Urinary bladder (tissue), 4 donors: ENCODE measurements at places on chromosomes 11 and 22.

DNA sequence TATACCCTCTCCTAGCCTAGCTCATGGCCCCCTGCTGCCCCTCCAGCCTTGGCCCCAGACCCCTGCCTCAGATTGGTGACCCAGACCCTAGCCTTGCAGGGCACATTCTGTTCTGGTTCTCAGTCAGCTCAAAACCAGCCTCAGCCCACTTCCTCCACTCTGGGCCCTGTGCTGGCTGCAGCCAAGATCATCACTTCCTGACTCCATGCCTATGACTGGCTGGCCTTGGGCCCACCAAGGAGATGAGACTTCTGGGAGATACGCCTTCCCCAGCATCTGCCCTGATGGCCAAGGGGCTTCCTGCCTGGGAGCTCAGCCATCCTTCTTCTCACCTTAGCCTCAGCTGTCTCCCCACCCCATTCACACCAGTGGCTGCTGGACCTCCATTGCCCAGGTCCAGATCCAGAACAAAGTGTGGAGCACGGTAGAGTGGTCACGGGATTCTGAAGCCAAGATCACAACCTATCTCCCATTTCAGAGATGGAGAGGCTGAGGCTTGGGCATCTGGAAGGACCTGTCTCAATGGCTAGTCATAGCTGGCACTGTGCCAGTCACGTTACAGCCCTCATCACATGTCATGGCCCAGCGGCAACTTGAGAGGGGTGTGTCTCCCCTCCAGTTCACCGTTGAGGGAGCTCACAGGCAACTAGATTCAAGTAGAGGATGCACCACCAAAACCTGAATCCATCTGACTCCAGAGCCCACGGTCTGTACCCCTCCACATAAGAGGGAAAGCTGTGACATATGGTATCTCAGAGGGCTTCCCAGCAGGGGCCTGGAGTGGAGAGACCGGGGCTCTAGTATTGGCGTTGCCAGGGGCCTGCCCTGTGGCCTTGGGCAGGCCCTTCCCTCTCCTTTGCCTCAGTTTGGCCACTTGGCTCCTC lies 43.0 kb upstream of the KLHL35 start:
- DNase-seq = no peak

GRCh38 chr11:2355000-2355644 lies 22.0 kb upstream of the CD81 start:
- DNase-seq = no peak

DNA sequence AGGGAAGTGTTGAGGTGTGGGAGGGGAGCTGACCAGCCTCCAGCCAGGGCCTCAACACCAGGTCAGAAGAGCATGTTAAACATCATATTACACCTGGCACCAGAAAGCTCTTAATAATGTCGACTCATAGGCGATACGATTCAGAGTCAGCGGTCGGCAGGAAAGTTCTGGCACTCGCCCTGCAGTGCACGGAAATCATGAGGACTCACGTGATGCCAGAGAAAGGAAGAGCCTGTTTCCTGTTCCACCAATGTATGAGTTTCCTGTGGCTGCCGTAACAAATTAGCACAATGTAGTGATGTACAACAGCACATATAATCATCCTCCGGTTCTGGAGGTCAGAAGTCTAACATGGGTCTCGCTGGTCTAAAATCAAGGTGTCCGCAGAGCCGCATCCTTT lies 198.8 kb downstream of the BARX2 start:
- no peak for DNase-seq

DNA sequence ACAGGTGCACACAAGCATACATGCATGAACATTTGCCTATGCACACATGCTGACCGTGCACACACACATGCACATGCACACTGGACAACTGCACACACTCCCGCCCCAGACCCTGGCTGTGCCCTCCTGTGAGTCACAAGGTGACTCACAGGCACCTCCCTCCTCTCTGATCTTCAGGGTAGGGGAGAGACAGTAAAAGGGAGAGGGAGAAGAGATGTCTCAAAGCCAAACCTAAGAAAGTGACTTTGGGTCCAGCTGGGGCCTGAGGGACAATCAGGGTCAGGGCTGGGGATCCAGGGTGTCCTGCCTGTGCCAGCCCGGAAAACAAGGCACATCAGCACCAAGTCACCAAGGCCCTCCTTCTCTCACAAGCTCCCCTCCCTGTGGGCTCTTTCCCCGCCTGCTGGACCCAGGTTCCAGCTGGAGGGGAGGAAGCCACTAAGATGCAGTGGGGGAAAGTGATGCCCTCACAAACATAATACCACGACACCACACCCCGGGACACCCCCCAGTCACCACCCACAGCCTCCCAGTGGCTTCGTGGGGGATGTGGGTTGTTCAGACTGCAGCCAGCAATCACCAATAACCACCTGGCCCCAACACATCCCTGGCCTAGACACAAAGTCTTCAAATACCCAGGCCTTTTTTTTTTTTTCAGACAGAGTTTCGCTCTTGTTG lies 39.3 kb downstream of the PDGFB start:
- no peak for DNase-seq

DNA sequence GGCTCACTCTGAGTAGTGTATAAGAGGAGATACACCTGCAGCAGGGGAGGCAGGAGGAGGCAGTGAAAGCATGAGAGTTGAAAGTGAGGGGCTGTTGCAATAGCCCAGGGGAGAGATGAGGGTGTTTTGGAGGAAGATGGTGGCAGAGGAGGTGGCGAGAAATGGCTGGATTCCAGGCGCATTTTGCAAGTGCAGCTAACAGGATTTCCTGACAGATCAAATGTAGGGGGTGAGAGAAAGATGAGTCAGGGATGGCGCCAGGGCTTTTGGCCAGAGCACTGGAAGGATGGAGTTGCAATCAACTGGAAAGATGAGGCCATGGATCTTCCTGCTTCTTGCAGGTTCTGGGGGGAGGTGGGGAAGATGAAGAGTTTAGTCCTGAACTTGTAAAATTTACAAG lies 16.8 kb upstream of the TSPAN18 start:
- no peak for DNase-seq

DNA sequence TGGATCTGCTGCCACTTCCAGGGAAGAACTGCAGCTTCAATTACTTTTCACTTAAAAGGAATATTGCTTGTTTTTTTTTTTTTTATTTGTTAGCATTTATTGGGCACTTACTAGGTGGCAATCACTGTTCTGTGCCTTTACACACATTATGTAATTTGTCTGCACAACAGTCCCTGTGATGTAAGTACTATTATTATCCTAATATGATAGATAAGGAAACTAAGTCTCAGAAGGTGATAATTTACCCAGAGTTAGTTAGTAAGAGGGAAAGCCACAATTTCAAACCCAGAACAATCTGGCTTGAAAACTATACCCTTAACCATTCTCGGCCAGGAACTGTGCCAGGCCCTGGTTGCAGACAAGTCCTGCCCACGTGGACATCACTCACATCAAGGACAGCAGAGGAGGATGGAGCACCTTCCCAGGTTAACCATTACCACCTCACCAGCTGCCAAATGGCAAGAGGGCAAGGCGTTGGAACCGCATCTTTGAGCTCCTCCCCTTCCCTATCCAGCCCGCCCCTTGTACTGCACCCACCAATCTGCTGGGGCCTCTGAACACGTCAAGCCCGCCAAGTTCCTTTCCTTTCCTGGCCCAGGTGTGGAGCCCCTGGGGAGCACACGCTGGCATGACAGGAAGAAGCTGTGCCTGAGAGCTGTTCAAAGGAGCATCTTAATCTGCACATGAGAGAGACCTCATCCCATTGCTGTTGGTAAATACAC lies 78.4 kb downstream of the NAV2 start:
- DNase-seq = no peak

- no peak for DNase-seq
Measured at GRCh38 chr22:43305806-43306205, 37.4 kb downstream of the SCUBE1 start.

GRCh38 chr22:36870250-36870649 lies 9.4 kb downstream of the NCF4 start:
- no peak for DNase-seq

GRCh38 chr11:84234462-84235202 lies 948.5 kb upstream of the CCDC90B start:
- no peak for DNase-seq

GRCh38 chr11:73889536-73889935 lies 12.7 kb downstream of the PAAF1 start:
- no peak for DNase-seq

- DNase-seq = no peak
Measured at GRCh38 chr11:14809466-14809865, 82.6 kb downstream of the CYP2R1 start.

- no peak for DNase-seq
Measured at GRCh38 chr11:37849706-37850105, 1251.7 kb upstream of the RAG2 start.

GRCh38 chr22:26842103-26842502 lies 184.7 kb downstream of the MIAT start:
- no peak for DNase-seq

DNA sequence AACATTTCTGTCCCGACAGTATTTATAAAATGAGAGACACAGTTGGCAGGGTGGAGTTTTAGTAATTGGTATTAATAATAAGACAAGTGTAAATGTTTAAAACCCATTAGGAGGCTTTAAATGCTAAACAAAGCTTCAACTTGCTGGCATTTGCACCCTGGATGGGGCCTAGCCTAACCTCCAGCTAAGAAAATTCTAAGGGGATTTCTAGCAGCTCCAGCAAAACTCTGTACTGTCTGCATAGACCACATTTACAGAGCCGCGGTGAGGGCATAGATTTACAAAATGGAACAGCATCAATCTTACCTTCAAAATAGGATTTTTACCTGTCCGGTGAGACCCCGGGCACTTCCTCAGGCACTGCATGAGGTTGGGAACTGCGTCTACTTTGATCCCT lies 113.9 kb upstream of the ANO1 start:
- DNase-seq = no peak

DNA sequence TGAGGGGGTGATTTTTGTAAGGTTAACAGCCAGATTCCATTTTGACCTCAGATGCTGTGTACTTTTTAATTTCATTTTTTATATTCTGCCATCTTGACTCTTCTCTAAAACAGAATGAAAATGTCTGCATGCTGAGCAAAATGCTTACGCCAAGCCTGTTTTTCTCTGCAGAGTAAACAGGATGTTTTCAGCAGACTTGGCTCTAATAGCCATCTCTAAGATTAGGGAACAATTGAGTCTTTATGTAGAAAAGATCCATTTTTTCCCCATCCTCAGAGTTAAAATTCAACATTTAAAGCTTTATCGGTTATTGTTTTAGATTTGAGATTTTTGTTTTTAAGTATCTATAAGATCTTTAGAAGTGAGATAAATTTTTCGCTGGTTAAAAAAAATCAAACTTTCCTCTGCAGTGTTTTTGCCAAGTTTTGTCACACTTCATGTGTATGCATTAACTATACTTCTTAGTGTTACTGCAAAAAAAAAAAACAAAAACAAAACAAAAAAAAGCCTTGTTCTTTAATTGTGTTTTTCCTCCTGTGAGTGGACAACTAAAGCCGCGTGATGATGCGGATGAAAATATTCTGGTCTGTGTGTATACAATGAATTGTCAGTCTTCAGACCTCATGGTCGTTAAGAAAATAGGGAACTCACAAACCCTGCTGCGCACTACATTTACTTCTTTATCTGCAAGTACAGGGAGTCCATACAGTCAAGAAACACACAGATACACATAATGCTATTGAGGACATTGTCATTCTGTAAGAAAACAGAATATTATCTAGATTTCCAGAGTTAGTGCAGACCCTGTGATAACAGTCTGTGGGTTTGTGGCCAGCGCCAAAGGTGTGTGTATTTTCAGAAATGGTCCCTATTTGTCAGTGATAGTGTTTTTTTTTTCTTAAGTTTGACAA lies 17.5 kb upstream of the ADSL start:
- DNase-seq = no peak

DNA sequence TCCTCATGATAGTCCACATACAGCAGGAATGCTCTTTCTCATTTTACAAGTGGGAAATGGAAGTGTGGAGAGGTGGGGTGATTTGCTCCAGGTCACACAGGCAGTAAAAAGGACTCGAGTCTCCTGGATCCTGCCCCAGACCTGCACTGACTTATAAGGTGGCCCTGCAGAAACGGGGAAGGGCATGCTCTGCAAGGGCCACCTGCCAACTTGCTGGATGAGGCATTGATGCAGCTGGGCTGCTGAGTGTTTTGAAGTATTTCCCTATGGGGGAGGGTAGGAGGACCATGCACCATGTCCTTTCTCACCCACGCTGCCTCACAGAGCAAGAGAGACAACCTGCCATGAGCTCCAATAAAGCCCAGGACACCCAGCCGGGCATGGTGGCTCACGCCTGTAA lies 36.9 kb downstream of the OR6Q1 start:
- no peak for DNase-seq

GRCh38 chr11:123525511-123525918 lies 95.4 kb downstream of the GRAMD1B start:
- no peak for DNase-seq

DNA sequence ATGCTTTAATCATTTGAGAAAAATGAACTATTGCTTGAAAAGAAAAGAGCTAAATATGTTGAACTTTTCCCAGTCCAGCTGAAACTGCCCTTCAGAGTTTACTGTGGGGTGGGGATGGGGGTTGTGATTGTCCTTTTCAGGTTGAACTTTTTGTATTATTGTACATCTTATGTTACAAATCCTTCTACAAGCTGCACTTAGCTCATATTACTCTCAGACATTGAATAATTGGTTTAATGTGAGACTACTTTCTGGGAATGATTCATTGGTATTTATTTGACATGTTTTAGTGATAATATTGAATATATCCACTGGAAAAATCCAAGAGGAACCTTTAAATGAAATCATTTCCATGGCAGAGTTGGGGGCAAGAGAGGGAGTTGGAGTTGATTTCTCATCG lies 84.9 kb downstream of the ATXN10 start:
- no peak for DNase-seq

DNA sequence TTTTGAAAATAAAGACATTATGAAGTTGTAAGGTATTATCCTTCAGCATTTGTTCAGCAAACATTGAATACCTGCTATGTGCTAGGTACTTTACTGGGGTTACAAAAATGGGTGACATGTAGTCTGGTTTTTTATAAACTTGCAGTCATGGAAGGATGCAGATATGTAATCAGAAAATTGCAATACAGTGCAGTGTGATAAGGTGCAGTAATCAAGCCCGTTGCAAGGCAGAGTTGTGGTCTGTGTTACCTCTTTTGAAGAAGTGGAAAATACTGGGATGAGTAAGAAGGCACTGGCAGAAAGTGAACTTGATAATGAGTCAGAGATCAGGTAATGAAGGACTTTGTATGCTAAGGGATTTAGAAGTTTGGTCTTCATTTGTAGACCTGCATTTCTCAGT lies 8.1 kb downstream of the FBXO7 start:
- DNase-seq = no peak

DNA sequence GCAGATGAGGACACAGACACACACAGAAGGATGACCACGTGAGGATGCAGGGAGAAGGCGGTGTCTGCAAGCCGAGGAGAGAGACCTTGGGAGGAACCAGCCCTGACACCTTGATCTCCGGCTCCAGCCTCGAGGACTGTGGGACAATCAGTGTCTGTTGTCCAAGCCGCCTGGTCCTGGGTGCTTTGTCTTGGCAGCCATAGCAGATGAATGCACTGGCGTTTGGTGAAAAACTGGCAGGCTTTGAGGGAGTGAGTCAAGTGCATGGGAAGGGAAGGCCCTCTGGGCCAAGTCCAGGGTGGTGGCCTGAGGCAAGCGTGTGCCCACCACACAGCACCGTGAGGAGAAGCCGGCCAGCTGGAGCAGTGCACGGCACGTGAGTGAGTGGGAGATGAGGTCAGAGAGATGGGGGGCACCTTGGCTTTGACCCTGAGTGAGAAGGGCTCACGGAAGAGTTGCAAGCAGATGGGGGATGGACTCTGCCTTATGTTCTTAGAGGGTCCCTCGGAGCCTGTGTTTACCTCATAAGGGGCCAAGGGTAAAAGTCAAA lies 12.4 kb upstream of the BRSK2 start:
- no peak for DNase-seq
